ENCODE measurements at places on chromosomes 1 and 21.

GRCh38 chr1:183194527-183195141 is 8.6 kb downstream of the LAMC2 start:
- DNase-seq: no peak

GRCh38 chr1:183877053-183877720 is 72.3 kb downstream of the RGL1 start:
- DNase-seq: no peak

DNA sequence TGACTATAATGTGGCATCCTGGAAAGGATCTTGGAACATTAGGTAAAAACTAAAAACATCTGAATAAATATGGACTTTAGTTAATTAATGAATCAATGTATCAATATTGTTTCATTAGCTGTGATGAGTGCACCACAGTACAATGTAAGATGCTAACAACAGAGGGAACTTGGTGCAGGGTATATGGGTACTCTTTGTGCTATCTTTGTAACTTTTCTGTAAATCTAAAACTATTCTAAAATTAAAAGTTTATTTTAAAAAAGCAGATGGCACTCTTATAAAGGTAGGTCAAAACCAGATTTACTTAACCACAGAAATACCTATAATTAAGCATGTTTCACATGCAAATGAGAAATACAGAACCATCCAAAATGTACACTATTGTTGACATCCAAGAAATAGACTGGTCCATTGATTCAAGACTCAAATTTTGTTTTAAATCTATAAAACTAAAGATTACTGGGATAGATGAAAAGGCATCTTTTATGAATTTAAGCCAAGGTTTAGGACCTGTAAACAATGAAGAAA is 38.4 kb downstream of the ACBD3 start:
- DNase-seq: no peak

GRCh38 chr1:39098546-39099250 is 72.5 kb downstream of the NDUFS5 start:
- DNase-seq: peak; percentile 82

- DNase-seq: no peak
Measured at GRCh38 chr1:9292361-9293240, at the start of gene SPSB1. Gene SPSB1 (plus strand): TSS chr1:9292894. CDS start chr1:9355892, 62,998 bp downstream.

GRCh38 chr1:58155418-58156123 is 391.0 kb downstream of the OMA1 start:
- no peak for DNase-seq

- no peak for DNase-seq
Measured at GRCh38 chr21:14863745-14864210, 201.0 kb downstream of the NRIP1 start.

- DNase-seq: no peak
Measured at GRCh38 chr1:182634306-182635072, 30.3 kb upstream of the RGS16 start.

GRCh38 chr1:106398391-106398790 is 658.1 kb upstream of the PRMT6 start:
- no peak for DNase-seq

DNA sequence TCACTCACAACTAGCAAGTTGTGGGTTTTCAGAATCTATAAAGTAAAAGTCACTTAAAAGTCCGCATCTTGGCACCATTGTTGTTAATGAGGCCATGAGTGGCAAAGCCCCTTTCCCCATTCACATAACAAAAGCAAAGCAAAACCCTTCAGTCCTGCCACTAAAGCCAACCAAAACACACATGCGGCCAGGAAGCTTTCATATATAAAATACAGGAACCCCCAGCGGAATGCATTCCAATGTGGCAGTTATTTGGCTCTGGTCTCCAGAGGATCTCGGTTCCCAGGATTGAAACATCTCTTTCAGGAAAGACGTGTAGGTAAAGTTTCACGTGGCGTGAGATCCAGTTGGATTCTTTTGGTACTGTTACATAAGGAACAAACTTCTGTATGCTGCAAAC is 2.5 kb upstream of the LBR start:
- no peak for DNase-seq

GRCh38 chr1:116538544-116538943 is 32.3 kb downstream of the CD58 start:
- DNase-seq: no peak

DNA sequence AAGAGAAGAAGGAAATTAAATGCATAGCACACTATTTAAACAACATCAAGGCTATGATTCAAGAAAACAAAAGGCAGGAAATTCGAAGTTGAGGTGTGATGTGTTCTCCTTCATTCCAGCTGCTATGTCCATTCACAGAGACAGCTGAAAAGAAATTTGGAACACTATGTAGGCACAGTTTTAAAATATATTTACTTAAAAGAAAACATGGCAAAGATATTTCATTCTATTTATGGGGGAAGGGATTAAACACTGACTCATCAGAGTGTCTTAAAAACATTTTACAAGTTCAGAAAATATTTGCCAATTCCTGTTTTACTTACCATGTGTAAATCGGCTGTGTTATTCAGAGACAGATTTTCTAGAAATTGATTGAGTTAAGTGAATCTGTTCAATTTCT is 39.4 kb upstream of the NGF start:
- DNase-seq: no peak

DNA sequence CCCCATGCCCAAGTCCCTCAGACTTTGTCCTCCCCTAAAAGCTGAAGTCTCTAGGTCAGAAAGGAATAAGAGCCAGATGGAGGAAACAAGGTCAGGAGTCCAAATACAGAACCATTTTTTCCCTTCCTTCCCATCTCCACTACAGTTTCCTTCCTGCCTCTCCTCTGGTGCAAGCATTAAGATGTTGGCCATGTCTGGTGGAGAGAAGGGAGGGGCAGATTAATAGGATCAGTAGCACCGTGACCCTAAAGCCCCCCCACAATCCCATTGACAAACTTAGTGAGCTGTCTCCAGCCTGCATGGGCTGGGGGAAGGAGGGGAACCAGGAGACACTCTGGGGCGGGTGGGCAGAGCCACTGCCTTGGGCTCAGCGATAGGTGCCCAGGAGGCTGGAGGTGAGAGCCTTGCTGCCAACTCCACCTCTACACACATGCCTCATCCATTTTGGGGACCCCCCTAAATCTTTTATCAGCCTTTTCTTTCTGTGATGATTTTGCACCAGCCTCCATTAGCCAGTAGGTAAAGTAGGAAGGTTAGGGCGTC is 59.8 kb downstream of the RHBG start:
- DNase-seq: no peak

DNA sequence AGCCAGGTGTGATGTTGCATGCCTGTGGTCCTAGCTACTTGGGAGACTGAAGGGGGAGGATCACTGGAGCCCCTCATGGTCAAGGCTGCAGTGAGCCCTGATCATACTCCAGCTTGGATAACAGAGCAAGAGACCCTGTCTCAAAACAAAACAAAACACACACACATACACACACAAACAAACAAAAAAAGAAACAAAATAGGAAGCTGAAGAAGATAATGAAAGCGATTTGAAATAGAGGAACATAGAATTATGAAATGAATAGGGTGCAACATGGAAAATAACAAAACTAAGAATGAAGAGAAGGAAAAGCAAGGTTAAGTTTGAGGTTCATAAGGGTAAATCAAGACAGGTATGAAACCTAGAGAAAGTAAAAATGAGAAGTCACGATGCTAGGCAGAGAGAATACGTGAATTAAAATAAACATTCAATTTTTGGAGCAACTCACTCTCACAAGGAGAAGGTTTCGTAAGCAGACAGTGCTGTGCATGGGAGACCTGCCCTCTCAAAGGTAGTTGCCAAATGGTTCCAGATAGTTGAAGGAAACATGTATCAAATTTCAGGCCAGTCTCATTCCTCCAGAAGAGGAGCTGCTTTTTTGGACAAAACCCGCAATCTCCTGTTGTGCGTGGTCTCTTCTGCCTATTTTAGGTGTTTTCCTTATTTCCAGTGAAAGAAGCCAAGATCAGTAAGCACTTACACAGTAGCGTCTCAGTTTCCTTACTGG is 3.3 kb downstream of the CD46 start:
- no peak for DNase-seq

- no peak for DNase-seq
Measured at GRCh38 chr1:39001516-39002421, 10.7 kb downstream of the AKIRIN1 start.

- DNase-seq: no peak
Measured at GRCh38 chr1:199948587-199949280, 78.8 kb upstream of the NR5A2 start.

DNA sequence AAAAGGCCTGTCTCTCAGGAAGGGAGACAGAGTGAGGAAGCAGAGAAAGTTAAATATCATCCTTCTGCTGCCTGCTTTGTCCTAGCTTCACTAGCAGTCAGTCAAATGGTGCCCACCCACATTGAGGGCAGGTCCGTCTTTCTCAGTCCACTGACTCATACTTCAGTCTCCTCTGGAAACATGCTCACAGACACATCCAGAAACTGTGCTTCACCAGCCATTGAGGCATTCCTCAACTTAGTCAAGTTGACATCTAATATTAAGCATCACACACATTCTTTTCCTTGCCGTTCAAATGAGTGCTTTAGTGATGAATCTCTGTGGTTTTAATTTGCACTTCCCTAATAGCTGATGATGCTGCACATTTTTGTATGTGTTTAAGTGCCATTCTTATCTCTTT is 777.8 kb upstream of the PRMT6 start:
- no peak for DNase-seq

GRCh38 chr1:82179131-82179530 is 378.4 kb downstream of the ADGRL2 start:
- no peak for DNase-seq

DNA sequence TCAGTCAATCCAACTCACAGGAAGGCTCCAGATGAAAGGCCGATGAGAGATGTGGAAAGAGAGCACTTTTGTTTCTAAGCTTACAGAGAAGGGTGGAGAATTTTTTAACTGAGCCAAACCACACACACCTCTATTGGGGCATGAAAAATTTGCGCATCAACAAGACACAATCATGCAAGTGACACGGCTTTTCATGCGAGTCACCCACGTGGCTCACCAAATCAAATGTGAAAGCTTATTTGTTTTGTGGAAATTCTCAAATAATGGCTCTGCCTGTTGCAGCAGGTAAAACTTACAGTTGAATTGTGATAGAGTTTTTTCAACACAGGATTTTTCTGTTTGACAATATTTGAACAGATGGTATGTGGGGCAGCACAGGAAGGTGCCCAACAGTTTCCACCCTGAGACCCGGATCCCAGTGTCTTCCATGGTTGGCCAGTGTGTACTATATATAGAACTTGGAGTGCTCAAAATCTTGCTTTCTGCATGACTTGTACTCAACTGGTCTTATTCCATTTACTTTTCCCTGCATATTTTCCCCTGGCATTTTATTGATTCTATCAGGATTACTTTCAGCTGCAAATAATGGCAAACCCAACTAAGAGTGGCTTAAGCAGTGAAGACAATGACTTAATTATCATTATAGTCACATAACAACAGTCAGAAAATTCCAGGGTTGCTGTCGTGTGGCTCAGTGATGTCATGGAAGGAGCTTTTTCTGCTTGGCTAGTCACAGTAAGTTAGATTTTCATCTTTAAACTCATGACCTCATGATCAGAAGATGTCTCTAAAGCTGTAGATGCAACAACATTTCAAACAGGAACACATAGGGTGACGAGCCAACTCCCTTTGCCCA is 90.6 kb upstream of the SIM2 start:
- DNase-seq: no peak

- no peak for DNase-seq
Measured at GRCh38 chr1:241221319-241221718, 135.7 kb downstream of the RGS7 start.

DNA sequence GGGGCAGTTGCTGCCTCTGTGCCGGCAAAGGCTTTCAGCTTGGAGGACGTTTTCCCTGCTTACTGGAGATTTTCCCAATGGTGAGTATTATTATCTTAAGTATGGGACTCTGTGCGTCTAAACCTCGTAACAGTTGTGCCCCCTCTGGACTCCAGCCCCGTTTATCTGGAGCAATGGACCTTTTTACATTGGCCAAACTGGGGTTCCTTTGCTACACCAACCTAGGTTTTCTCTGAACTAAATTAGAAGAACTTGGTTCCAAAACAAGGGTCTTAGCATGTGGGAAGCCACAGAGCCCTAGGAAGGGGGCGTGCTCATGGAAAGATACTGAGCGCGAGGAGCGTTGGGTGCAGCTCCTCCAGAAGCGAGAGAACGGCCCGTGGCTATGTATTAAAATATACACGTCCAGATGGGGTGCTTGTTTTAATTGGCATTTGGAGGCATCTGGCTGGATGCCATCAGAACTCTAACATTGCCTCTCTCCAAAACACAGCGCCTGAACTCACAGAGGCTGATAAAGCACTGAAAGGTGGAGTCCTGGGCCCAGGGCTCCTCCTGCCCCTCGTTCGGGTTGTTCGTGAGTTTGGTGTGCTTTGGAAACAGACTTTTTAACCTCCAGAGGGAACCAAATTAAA is 28.4 kb downstream of the POFUT2 start:
- DNase-seq: no peak

DNA sequence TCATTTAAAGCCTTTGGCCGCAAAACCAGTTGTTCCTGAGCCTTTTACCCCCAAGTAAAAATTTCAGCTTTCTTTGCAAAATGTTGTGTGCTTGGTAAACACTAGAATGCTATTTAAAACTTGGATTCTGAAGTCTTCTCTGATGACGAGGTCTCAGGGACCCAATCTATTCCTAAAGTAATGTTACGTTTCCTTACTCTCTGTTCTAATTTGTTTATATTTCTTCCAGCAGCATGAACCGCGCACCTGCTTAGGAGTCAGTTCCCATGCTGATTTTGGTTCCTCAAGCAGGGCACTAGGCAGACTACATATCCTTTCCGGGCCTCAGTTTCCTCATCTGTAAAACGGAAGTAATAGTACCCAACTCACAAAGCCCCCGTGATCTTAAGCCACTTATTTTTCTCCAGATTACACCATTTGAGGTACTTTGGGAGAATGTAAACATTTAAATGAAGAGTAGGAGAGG is 969 bp upstream of the ALDH4A1 start:
- no peak for DNase-seq

GRCh38 chr1:232578651-232579195 is 51.2 kb downstream of the SIPA1L2 start:
- no peak for DNase-seq

DNA sequence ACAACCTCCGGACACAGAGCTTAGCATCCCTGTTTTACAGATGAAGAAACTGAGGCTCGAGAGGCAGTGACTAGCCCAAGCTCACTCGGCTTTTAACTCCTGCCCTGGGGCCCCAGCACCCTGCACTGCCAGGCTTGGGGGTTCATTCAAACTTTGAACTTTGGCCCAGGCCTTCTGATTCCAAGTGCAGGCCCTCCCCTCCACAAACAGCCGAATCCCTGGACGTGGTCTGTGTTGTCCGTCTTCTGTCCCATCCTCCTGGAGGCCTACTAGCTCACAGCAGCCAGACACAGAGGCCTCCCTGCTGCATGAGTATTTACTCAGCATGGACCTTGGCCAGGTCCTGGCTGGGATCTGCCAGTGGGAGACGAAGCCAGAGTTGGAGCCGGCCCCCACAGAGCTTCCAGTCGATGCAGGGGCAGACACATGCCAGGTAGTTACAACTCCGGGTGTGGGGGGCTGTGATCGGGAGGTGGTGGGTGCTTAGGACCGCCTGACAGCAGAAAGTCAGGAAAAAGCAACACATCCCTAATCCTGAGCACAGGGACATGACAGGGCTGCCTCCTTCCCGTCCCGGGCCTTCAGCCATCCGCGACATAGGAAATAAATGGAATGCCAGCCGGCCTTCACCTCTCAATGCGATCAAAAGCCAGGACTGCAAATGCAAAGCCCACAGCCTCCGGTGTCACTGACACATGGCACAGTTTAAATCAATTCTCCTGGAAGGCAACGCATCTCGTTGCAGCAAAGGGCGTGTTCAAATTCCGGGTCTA is 7.4 kb downstream of the IFFO2 start:
- DNase-seq: no peak
